ENCODE measurements at places on chromosomes 6 and 20. TPM values are rescaled to one million over a fixed set of nuclear protein-coding genes. Genes with fewer than 3 reads are reported as not detected.

DNA sequence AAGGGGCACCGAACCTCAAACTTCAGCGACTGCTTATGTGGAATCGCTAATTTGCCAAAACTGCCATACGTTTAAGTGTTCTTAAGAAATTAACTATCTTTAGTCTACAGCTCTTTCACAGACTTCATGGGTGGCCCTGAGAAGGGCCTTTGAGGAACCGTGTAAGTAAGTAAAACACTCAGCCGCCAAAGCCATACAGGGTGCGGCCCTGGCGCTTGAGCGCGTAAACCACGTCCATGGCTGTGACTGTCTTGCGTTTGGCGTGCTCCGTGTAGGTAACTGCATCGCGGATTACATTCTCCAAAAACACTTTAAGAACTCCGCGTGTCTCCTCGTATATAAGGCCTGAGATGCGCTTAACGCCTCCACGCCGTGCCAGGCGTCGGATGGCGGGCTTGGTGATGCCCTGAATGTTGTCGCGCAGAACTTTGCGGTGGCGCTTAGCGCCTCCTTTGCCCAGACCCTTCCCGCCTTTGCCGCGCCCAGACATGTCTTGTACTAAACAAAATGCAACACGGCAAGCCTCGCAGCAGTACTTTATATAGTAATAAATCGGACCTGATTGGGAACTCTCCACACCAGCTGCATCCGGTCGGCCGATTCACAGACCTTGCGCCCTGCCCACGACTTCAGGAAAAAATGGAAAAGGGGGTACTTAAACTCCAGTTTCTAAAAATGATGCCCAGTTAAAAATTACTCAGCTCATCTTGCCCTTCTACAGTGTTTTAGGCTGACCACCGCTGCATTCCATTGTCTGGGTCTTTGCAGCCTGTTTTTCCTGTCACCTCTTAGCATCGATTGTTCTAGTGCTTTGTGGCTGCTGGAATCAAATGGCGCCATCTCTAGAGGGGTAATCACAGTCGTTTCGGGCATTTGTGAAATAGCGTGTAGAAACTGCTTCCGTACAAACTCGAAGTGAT, 38.9 kb downstream of the OR2B2 start:
- peak; percentile 61 for DNase-seq
- peaks cover 25% of the 10 kb centered on the region for H3K4me1 ChIP-seq
- no peaks in the 10 kb centered on the region for H3K36me3 ChIP-seq

GRCh38 chr6:136886091-136886490, 36.0 kb upstream of the SLC35D3 start:
- H3K4me3 ChIP-seq: no peak overlapping the region
- no peak overlapping the region for H3K27ac ChIP-seq

DNA sequence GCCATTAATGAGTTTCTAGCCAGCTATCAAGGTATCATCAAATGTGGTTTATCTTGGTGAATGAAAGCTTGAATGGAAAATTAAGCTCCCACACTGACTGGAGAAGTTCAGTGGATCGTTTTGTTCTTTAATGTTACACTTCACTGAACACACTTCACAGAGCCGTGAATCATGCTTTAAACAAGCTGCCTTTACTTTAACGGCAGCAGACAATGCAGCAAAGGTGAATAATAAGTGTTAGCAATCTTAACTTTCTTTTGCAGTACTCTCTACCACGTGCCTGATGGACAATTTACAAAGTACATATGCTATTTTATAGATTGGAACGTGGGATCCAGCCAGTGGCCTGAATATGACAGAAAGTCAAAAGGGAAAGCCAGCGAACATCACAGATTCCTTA, 424.5 kb downstream of the GRIK2 start:
- DNase-seq: no peak
- no peaks in the 10 kb centered on the region for H3K27me3 ChIP-seq
- H3K27ac ChIP-seq: no peak overlapping the region
- H3K36me3 ChIP-seq: no peaks in the 10 kb centered on the region
- no peak overlapping the region for H3K4me3 ChIP-seq

DNA sequence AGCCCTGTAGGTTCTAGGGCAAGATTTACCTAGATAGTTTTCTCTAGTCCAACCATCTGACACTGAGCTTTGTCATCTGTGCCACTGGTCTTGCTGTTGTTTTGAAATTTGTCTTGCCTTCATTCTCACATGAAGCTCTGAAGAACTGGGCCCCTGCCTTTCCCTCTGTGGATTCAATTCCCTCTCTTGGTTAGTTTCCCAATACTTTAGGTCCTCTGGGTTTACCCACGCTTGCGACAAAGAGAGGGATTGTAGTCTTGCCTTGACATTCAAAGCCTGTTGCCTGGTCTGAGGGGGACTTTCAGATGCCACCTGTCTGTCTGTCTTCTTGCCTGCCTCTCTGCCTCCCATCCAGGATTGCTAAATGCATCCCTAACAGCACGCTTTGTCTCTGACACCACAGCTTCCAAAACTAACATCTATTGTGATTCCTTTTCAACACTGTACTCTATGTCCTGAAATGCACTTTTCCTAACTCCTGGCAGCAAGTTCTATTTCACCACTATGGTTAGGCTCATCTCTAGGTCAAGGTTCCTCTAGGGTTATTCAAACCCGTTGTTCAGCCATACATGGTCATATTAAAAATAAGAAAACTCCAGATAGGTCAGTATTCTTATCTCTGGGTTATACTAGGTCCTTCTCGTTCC, 25.5 kb upstream of the MANEA start:
- H3K4me3 ChIP-seq: no peak overlapping the region
- no peaks in the 10 kb centered on the region for H3K4me1 ChIP-seq
- H3K27ac ChIP-seq: no peak overlapping the region
- H3K36me3 ChIP-seq: no peaks in the 10 kb centered on the region

DNA sequence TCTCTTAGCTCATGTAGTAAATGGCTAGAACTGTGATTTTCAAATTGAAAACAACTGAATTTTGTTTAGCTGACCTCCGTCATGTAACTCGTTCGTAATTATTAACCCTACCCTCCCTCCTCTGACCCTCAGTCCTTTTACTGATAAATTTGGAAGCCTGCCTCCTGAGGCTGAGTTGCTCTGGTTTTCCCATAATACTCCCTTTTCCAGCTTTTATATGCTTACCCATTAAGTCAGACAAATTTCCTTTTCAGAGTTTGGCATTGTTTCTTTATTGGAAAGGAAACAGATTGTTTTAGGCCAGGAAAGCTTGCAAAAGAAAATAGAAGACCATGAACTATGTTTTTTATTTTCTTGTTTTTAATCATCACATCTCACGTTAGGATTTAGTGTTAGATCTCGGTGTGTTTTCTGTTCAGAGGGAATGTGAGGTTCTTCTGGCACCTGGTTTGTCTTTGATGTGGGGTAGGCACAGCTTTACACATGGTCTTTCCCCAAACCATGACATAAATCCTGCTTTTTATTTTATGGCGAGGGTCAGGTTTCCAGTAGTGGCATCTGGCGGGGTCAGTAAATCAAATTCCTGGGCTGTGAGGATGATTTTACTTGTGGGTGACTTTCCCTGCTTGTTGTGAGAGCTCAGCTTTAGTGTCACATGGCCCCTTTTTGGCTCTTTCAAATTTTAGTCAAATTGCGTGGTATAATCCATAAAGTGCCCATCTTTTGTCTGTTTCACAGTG, 24.5 kb downstream of the PLCB4 start:
- H3K27ac ChIP-seq: no peak overlapping the region
- H3K4me1 ChIP-seq: no peaks in the 10 kb centered on the region
- no peak for DNase-seq
- no peaks in the 10 kb centered on the region for H3K36me3 ChIP-seq

GRCh38 chr6:15384901-15385300, 139.0 kb downstream of the JARID2 start:
- peaks cover 35% of the 10 kb centered on the region for H3K4me1 ChIP-seq
- DNase-seq: no peak
- H3K27me3 ChIP-seq: no peaks in the 10 kb centered on the region
- no peak overlapping the region for H3K27ac ChIP-seq
- H3K4me3 ChIP-seq: no peak overlapping the region

GRCh38 chr20:46402331-46402811, 4.0 kb downstream of the ELMO2 start:
- DNase-seq: no peak
- H3K27ac ChIP-seq: peak overlapping the region; percentile 87
- H3K36me3 ChIP-seq: peaks cover 16% of the 10 kb centered on the region
- peaks cover 53% of the 10 kb centered on the region for H3K4me1 ChIP-seq

GRCh38 chr20:45878076-45878761, 2.8 kb upstream of the ZSWIM1 start:
- H3K4me1 ChIP-seq: peaks cover 5% of the 10 kb centered on the region
- no peak overlapping the region for H3K4me3 ChIP-seq
- no peaks in the 10 kb centered on the region for H3K27me3 ChIP-seq
- H3K27ac ChIP-seq: no peak overlapping the region
- H3K36me3 ChIP-seq: peaks cover 29% of the 10 kb centered on the region
- DNase-seq: no peak

SEMG1 gene
- not detected for total RNA-seq

GCLC gene
- 33.6 TPM for total RNA-seq
